Body of pancreas (tissue), 4 donors: ENCODE measurements at places on chromosomes 5 and 9. TPM values are rescaled to one million over a fixed set of nuclear protein-coding genes. Genes with fewer than 3 reads are reported as not detected.

GRCh38 chr9:106758911-106759310 lies 104.1 kb upstream of the ZNF462 start:
- DNase-seq: no peak

GRCh38 chr9:136326061-136326760 lies 1.1 kb upstream of the GPSM1 start:
- DNase-seq: no peak

DNA sequence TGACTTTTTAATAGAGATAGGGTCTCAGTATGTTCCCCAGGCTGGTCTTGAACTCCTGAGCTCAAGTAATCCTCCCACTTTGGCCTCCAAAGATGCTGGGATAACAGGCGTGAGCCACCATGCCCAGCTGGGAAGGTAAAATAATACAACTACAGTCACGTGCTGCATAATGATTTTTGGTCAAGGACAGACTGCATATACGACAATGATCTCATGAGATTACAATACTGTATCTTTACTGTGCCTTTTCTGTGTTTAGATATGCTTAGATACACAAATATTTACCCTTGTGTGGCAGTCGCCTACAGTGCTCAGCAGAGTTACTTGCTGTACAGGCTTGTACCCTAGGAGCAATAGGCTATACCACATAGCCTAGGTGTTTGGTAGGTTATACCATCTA lies 14.2 kb upstream of the IRF1 start:
- DNase-seq: no peak

GRCh38 chr9:83521411-83521810 lies 16.8 kb downstream of the FRMD3 start:
- no peak for DNase-seq

DNA sequence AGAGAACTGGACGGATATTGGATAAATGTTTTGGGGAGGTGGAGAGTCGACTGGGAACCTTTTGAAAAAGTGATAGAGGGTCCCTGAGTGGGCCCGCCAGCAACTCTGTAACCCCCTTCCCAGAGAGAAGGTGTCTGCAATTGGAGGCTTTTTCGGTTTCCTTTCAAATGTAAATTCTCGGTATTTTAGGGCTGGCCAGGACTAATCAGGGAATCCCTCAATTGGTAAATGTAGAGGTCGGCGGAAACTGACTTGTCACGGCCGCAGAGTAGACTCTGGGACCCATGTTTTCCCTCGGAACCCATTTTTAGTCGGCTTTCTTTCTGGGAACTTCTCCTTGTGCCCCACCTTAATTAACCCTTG lies 524 bp downstream of the CCNB1 start:
- DNase-seq: no peak

FOXD4L4 gene
- total RNA-seq: not detected
